ENCODE measurements at places on chromosomes 7 and 10.

- no peak for DNase-seq
Observed at GRCh38 chr7:94149789-94150545, 145.8 kb upstream of the BET1 start.

DNA sequence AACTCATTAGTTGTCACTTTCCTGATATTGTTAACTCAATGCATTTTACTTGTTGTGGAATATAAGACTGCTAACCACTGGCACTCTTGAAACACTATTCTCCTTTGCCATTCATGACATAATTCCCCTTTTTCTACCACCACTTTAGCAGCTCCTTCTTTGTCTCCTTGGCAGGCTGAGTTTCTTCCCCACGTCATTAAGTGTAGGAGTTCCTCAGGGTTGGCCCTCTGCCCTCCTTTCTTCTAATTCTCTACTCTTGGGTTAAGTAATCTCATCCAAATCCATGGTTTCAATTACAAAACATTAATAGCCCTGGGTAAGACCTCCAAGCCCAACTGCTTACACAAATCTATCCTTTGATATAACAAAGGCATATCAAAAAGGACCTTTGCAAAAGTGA is 175.1 kb downstream of the HGF start:
- no peak for DNase-seq

DNA sequence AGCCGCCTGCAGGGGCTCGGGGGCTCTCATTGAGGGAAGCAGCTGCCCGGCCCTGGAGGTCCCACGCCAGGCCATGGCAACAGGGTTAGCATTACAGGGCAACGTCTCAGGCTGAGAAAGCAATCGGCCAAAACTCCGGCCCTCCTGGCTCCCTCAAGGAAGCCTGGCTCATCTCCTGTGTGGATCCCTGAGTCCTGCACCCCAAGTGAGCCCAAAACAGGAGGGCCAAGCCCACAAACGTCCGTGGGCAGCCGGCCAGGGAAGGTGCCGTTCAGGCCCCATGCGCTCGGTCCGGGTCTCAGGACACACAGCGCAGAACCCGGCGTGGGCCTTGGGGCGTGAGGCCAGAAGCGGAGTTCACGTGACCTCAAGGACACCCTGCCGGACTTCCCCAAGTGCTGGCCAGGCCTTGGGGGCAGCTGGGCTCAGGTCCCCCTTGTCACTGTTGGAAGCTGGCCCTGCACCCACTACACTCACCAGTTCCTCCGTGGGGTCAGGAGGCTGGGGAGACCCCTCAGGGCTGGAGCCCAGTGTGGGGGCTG is 8.0 kb upstream of the PWWP2B start:
- DNase-seq = no peak

- DNase-seq = no peak
Observed at GRCh38 chr7:70486977-70487376, 645.0 kb upstream of the GALNT17 start.

DNA sequence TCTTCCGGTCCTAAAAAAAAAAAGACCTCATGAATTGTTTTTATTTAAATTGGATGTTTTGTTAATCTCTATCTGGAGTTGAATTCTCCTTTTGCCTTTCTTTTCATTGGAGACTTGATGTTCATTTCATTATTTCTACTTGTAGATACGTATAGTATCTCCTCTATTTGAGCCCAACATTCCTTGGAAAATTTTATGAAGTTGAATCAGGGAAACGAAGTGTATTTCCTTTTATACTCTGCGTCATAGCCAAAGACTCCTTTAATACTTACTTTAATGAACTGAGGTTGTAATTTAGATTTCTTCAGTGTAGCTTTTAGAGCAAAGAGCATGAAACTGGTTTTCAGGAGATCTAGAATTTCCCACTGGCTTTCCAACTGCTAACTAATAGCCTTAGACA is 132.4 kb downstream of the KIAA1217 start:
- DNase-seq = no peak

- DNase-seq = no peak
Observed at GRCh38 chr7:140176122-140176701, 571 bp downstream of the KDM7A start.

GRCh38 chr10:4825868-4826791 is at the start of gene AKR1E2:
AKR1E2 (plus strand) TSS chr10:4826207; CDS start chr10:4826325, 118 bp downstream.
- DNase-seq = peak; percentile 70

- DNase-seq = no peak
Observed at GRCh38 chr10:102813734-102814452, 23.3 kb downstream of the CYP17A1 start.

DNA sequence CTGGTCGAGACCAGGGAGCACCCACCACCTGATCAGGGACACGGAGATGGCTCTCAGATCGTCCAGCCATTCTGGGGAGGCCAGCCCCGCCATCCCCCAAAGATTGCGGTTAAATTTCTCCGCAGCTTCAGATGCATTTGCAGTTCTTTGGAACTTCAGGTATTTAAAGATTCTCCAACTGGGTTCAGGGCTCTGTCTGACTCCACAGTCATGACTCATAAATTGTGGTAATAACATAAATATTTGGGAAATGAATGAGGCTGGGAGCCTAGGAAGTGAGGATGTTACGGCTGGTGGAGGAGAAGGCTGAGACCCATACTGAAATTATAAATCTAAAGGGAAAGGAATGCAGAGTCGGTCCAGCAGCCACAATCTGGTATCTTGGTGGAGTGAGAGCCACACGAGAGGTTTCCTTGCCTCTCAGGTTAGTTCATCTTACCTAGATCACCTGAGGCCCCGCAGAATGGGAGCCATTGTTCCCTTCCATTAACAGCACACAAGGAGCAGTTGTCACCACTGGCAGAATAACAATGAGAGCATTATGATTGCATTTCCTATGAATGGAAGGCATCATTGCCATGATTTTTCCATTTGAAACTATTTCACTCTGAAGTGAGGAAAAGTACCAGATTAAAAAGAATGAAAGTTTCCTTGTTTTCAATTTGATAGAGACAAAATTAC is 26.7 kb upstream of the DNAJB6 start:
- no peak for DNase-seq

DNA sequence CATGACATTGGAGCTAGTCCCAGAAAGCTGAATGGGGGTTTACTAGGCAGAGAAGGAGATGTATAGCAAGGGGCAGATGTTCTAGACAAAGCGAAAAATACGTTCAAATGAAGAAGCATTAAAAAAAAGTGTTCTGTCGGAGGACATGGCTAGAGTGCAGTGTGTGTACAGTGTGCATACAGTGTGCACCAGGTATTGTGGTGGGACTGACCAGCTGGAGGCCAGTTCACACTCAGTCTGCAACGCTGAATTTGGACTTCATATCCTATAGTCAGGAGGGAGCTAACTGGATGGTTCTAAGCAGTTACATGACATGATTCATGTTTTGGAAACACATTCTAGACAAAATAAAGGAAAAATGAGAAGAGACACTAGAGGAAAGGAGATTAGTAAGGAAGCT is 8.8 kb downstream of the BBIP1 start:
- DNase-seq = no peak

DNA sequence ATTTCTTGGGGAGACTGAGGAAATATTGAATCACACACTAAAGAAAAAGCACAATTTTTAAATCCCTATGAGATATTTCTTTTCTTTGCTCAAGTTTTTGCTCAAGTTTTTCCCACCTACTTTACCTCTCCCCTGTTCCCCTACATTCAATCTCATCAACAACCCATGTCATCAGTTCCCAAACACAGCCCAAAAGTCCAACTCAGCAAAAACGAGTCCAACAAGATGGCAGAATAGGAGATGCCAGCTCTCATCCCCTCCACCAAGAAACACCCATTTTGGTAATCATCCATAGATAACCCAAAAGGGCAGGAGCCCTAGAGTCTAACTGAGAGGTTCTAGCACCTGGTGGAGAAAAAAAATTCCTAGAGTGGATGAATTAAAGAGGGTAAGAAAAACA is 152.5 kb upstream of the GHITM start:
- no peak for DNase-seq

DNA sequence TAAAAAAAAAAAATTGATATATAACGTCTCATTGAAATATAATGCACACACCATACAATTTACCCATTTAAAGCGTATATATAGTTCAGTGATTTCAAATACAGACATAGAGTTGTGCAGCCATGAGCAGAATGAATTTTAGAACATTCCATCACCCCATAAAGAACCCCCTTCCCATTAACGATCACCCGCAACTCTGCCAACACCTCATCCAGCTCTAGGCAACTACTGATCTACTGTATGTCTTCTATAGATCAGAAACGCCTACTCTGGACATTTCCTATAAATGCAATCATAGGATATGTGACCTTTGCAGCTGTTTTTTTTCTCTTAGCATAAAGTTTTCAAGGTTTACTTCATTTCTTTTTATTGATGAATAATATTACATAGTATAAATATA is 33.4 kb upstream of the GPAM start:
- DNase-seq = no peak

- DNase-seq = no peak
Observed at GRCh38 chr10:87751274-87751673, 66.8 kb downstream of the ATAD1 start.

DNA sequence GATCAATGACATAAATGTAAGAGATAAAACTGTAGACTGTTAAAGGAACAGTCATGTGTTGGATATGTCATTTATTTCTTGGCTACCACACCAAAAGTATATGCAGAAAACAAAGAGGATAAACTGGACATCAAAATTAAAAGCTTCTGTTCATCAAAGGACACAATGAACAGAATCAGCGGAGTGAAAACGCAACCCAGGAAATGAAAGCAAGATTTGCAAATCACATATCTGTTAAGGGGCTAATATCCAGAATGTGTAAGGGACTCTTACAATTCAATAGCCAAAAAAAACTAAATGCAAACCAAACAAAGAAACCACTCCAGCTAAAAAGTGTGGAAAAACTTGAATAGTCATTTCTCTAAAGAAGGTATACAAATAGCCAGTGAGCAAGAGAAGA is 164.3 kb downstream of the ZMYND11 start:
- DNase-seq = no peak

- no peak for DNase-seq
Observed at GRCh38 chr10:44907556-44907955, 3.6 kb upstream of the TMEM72 start.

DNA sequence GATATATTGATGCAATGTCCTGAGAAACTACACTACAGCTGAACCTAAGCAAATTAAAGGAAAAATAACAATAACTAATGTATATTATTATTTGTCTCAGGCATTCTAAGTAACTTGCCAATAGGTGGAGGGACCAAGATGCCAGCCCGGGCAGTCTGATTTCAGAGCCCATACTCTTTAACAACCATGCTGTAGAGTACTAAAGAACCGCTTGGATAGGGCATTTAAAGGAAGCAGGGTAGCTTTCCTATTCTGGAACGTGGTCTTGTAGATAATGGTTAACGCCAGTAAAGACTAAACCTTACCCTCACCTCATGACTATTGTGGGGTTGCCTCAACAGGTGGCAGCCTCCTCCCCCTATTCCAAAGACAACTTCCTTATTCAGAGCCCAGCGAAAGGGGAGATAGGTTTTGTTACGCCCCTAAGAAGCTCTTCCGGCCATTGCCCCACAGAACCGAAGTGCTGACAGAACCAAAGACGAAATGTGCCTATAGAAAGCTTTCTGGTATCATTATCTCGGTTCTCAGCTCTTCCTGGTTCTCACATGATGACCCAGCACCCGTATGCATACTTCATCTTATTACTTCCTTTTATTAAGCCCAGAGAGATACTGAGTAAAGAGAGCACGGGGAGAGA is 707 bp upstream of the C1GALT1 start:
- no peak for DNase-seq

GRCh38 chr7:26857506-26858240 is 6.7 kb downstream of the SKAP2 start:
- DNase-seq = peak; percentile 70

DNA sequence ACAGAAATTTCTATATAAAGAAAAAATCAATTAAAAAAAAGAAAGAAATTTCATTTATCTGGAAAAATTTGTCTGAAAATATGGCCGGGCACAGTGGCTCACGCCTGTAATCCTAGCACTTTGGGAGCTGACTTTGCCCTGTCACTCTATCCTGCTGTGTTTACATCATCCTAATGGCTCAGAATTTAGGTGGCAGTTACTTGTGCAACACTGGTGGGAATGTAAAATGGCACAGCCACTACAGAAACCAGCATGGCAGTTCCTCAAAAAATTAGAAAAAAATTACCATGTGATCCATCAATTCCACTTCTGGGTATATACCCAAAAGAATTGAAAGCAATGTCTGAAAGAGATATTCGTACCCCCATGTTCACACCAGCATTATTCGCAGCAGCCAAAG is 405.2 kb upstream of the AUTS2 start:
- DNase-seq = no peak

GRCh38 chr10:11424456-11425295 is 186.8 kb downstream of the USP6NL start:
- DNase-seq = no peak

GRCh38 chr7:604884-605531 is 85.4 kb upstream of the PDGFA start:
- DNase-seq = no peak

GRCh38 chr10:37263304-37263703 is 137.9 kb downstream of the ANKRD30A start:
- no peak for DNase-seq

DNA sequence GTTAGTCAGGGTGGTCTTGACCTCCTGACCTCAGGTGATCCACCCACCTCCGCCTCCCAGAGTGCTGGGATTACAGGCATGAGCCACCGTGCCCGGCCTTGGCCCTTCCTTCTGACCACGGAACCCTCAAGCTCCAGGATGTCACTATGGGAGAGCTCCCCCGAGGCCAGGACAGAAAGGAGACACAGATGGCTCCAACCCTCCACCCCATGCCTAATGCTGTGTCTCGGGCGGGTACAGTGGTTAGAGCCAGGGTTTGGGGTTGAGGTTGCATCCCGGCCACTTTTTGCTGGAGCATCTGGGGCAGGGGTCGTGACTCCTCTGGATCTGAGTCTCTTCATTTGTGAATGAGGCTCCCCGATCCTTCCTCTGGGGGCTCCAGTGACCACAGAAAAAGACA is 8.1 kb downstream of the MYL10 start:
- DNase-seq = no peak

DNA sequence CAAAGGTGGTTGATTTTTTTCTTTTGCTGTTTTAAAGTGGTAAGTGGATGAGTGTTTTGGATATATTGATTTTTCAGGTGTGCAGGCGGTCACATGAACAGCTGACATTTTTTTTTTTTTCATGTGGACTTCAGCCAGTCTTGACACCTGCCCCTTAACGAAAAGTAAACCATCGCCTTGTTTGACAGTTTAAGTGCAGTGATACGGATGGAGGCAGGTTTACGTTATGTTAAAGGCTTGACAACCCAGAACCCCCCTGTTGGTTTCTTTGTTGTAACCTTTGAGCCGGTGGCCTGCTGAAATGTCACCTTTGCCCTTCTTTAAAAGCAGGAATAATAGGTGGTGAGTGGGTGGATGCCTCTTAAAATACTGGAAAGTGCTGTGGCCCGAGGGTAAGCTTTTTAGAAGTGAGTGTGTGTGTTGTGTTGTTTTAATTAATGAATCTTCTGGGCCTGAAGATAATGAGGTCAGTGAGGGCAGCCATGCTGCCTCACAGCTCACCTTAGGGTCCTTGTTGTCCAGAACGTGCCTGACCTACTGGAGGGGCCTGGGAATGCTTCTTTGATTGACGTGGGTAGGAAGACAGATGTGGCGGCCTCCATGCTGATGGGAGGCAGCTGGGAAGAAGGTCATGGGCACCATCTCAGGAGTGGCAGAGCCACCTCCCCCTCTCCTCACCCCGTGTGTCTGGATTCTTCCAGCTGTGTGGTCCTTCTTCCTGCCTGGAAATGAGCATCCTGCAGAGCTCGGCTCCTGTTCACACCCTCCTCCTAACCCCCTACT is 69.8 kb downstream of the TCF7L2 start:
- DNase-seq = no peak
